ENCODE measurements at places on chromosomes 2 and 18.

GRCh38 chr2:85755122-85756027, 1.6 kb downstream of the ATOH8 start:
- DNase-seq: no peak

GRCh38 chr2:10031886-10032745, 11.2 kb upstream of the KLF11 start:
- DNase-seq: no peak

DNA sequence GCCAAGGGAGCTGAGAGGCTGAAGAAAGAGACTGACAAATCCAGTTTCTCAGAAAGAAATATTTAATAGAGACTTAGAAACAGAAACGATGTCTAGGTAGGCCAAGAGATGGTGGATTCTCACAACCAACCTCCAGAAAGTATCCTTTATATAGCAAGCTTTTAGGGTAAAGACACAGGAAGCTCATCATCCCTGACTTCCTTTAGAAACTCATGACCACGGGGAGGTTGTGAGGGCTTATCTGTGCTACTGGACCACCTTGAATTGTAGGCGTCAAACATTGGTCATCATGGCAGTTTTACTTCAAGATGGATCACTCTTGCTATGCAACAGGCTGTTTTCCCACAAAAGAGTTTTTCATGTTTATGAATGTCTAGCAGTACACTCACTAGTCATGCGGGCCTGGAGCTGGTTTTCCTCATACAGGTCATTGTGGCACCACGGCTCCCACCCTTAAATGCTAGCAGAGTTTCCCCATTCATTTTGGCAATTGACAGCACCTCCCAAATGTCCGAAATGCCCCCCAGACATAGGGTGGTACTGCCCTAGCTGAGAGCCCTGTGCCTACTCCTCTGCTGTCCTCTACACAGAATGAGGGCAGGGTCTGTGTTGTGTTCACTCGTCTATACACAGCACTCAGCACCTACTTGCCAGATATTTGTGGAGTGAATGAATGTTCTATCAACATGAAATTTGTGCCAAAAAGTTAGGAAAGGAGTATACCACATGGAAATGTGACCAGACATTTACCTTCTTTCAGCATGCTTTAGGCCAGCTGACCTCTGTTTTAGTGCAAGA, 89.0 kb downstream of the TMEM247 start:
- no peak for DNase-seq

DNA sequence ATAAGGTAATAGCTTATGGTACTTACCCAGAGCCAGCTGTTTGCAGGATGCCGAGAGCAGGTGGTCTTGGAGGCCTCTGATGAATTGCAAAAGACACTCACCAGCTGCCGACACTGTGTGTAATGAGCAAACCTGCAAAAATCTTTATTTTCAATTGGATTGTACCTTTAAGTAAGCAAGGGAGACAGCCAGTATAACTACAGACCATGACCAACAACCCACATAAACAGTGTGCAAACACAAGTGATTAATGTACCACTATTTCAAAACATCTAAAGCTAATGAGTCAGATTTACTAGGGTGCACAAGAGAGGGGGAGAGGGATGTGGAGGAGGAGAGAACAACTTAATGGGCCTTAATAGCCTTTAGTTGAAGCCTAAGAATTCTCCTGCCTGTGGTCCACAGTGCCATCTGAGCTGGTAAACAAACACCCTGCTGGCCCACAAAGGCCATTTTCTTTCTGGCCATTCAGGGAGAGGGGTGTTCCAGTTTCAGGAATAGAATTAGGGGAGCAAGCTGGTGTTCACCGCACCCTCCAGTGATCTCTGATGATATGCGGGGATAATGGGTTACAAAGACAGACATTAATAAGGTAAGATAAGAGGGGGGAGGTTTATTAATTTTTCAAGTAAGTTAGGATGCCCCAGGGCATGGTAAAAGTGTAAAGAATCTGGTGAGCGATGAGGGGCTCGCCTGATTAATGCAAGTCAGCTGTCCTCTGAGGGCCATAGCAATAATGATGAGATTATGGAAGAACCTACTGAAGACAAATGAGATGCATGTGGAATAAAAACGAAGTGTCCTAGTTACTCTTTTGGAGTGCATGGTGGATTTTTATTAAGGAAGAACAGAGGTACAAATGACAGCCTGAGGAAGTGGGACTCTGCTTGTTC, 196.4 kb downstream of the HRH4 start:
- no peak for DNase-seq

GRCh38 chr2:144356402-144356801, 163.5 kb downstream of the ZEB2 start:
- no peak for DNase-seq

- DNase-seq: no peak
Measured at GRCh38 chr18:71630696-71631095, 913.4 kb downstream of the CBLN2 start.

DNA sequence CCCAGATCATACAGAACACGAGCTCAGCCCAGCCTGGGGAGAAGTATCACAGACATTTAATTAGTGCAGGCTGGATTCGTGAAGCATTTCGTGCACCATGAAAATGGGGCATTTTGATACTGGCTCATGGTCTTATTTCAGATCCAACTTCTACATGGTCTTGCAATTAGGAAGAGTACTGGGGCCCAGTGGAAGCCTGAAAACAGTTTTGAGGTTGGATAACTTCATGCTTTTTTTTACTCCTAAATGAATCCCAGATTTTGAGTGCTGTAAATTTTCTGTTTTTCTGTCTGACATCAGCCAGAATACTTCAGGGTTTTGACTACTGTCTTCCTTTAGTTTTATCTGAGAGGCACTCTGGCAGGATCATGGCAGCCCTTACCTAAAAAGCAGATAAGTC, 160.1 kb downstream of the GFPT1 start:
- DNase-seq: no peak

- no peak for DNase-seq
Measured at GRCh38 chr2:10897956-10898355, 13.8 kb upstream of the KCNF1 start.

- no peak for DNase-seq
Measured at GRCh38 chr2:73944714-73945113, 18.0 kb downstream of the DGUOK start.

- DNase-seq: no peak
Measured at GRCh38 chr18:64330931-64331330, 182.0 kb upstream of the LINC00305 start.
